ENCODE measurements at places on chromosomes 7 and 10.

GRCh38 chr10:83663918-83664317 lies 475.4 kb upstream of the GHITM start:
- DNase-seq, result no peak

GRCh38 chr10:97827702-97828291 lies 21.8 kb upstream of the GOLGA7B start:
- no peak for DNase-seq

GRCh38 chr10:29646238-29646902 lies 11.6 kb upstream of the SVIL start:
- DNase-seq, result peak; percentile 34

- no peak for DNase-seq
Observed at GRCh38 chr10:31656851-31657433, 271.7 kb downstream of the ARHGAP12 start.

DNA sequence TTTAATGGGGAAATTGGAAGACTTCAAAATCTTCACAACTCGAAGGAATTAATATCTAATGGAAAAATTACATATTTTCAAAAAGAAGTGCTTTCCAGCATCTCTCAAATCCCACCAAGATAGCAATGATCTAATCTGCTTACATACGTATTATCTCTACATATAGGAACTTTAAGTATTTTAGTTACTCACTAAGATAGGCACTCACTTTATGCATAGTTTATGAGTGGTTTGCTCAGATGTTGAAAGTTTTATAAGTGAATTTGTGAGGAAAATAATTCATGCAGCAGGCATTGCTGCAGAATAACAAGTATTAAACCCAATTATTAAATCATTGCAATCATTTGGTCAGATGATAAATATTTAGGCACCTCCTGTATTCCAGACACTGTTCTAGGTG lies 2.3 kb upstream of the CYTH3 start:
- no peak for DNase-seq

GRCh38 chr7:125338110-125338509 lies 408.5 kb upstream of the POT1 start:
- no peak for DNase-seq

DNA sequence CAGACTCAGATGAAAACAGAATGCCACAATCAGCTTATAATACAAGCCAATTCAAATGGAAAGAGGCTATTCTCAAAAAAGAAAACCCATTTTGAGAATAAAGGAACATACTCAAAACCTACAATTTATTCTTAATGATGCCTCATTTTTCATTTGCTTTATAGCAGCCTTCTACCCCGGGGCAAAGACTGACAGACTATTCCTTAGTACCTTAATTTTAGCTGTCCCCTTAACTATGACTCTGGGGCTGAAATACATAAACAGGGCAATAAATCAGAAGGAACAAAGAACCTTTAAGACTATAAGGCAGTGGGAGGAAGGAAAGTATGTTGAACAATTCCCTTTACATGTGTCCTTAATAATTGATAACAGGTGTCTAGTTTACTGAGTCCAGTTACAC lies 76.8 kb downstream of the TMEM106B start:
- no peak for DNase-seq

DNA sequence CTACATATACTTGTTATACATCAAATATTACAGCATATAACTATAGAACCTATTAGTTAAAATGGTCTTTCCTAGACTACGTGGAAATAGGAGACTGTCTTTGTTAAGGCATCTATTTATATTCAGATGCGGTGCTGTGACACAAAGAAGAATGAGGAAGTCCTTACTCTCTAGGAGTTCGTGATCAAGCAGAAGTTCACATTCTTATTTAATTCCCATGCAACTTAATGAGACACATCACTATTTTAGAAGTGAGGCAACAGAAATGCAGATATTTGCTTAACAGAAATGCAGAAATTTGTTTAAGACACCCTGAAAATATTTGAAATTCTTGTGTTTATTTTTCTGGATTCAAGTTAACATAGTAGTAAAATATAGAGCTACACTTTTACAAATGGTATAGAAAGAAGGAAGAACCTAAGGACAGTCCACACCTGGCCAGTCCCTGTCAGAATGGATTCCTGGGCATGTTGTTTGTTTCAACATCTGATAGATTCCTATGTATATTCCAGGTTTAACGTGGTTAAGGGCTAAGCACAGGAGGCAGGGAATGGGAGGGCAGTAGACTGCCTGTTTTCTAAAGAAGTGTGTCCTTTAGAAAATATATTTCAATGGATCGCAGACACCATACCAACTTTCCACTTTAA lies 70.6 kb upstream of the NXPH1 start:
- DNase-seq, result no peak

DNA sequence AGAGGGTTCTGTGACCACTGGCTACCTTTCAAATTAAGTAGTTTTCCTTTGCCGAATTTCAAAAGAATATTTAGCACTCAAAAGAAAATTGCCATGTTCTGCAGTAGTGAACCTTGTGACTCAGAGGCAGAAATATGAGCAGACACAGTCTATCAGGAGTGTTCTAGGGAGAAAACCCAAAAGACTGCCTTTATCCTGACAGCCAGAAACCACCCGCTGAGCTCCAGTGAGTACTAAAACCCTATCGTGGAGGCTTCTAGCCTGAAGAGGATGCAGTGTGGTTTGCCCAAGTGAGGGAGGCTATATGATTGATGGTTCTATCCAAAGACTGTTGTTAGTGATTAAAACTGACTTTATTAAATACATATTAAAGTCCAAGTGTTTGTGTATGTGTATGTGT lies 21.9 kb downstream of the CHRM2 start:
- DNase-seq, result no peak

- DNase-seq, result no peak
Observed at GRCh38 chr7:50203521-50203920, 101.0 kb upstream of the IKZF1 start.

DNA sequence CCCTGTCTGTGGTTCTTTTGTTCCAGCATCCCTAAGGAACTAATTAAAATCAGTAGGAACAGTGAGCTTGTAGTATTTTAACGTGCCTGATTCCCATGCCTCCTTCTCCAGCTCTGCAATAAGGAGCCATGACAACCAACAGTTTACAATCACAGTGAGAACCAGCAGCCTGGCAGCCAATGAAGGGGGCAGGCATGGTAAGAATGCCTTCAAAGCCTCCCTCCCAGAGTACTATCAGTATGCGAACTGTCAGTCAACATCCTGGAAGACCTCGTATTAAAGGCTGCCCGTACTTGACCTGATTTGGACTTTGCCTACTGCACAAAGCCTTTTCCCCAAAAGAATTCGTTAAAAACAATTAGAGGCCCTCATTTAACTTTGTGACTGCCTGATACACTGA lies 7.7 kb downstream of the ZPBP start:
- no peak for DNase-seq

DNA sequence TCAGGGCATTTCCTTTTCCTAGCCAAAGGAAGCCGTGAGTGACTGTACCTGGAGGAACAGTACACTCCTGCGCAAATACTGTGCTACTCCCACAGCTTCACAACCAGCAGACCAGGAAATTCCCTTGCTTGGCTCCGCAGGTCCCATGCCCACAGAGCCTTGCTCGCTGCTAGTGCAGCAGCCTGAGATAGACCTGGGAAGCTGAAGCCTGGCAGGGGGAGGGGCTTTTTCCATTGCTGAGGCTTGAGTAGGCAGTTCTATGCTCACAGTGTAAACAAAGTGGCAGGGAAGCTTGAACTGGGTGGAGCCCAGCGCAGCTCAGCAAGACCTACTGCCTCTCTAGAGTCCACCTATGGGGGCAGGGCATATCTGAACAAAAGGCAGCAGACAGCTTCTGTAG lies 291.2 kb downstream of the HGF start:
- no peak for DNase-seq

DNA sequence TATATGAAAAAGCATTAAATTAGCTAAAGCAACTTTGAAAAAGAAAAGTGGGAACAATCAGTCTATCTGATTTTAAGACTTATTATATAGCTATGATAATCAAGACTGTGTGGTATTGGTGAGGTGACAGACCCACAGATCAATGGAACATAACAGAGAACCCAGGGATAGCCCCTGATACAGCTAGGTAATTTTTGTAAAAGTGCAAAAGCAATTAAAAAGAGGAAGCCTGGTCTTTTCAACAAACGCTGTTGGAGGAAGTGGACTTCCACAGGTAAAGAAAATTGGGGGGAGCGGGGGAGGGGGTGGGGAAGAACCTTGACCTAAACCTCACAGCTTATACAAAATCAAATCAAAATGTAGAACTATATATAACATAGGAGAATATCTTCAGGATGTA lies 45.4 kb downstream of the GNA12 start:
- no peak for DNase-seq

GRCh38 chr7:15197042-15197977 lies 294.8 kb upstream of the DGKB start:
- no peak for DNase-seq

- no peak for DNase-seq
Observed at GRCh38 chr7:93011351-93012294, 106.2 kb downstream of the SAMD9 start.

- DNase-seq, result no peak
Observed at GRCh38 chr10:93667795-93668194, 34.6 kb downstream of the FRA10AC1 start.

GRCh38 chr7:67463316-67463715 lies 466.7 kb downstream of the TYW1 start:
- no peak for DNase-seq

DNA sequence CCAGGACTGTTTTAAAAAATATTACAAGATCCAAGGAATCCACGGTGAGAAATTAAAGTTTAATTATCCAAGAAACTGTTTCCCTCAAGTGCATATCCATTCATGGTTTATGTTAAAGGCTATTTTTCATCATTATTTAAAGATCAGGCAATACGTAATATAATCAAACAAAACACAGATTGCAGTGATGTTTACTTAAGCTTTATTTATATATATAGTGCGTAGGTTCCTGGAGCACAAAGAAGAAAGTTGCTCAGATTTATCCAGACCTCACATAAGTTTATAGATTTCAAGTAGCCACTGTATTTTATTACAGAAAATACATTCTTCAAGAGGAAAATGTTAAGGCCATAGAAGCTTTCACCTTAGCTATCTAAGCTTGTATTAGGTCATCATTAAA lies 210.0 kb upstream of the KLF14 start:
- DNase-seq, result no peak

DNA sequence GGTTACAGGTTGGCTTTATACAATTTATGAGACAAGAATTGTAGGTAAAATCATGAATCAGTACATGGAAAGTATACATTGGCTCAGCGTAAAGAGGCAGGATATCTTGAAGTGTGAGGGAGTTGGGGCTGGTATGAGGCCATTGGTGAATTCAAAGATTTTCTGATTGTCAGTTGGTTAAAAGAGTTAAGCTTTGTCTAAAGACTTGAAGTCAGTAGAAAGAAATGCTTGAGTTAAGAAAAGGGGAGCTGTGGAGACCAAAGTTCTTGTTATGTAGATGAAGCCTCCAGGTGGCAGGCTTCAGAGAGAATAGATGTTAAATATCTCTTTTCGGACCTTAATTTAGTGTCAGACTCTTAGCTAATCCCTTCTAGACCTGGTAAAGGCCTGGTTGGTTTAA lies 341.0 kb downstream of the GALNT17 start:
- DNase-seq, result no peak

- no peak for DNase-seq
Observed at GRCh38 chr10:98074315-98074911, 44.0 kb upstream of the CRTAC1 start.

GRCh38 chr7:92745241-92745640 lies 91.1 kb downstream of the CDK6 start:
- no peak for DNase-seq

DNA sequence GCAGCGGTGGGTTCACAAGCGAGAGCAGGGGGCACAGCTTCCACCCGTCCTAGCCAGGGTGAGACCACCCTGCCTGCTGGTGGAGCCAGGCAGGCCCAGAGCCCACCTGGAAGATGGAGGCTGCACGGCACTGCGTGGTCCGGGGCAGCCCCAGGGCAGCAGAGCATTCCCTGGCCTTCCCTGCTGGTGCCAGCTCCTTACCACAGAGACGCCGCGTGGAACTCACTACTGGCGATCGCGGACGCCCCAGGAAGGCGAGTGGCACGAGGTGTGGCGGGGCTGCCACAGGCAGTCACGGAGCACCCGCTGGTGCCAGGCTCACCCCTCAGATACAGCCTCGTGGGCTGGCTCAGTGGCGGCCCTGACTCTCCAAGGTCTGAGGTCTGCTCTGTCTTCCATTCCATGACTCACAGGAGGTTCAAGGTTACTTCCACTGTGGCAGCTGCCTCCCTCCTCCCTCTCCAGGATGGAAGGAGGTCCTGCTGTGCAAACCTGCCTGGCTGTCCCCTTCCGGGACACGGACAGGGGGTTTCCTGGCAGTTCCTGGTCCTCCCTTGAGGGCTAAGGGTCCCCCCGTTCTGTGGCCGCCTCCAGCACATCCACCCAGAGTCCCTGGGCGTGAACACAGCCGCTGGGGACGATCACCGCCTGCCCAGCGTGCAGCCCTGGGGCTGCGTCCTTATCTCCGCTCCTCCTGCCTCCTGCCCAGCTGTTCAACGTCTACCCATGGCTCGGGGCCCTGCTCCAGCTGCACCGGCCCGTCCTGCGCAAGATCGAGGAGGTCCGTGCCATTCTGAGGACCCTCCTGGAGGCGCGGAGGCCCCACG lies 3.1 kb downstream of the CYP2W1 start:
- no peak for DNase-seq

DNA sequence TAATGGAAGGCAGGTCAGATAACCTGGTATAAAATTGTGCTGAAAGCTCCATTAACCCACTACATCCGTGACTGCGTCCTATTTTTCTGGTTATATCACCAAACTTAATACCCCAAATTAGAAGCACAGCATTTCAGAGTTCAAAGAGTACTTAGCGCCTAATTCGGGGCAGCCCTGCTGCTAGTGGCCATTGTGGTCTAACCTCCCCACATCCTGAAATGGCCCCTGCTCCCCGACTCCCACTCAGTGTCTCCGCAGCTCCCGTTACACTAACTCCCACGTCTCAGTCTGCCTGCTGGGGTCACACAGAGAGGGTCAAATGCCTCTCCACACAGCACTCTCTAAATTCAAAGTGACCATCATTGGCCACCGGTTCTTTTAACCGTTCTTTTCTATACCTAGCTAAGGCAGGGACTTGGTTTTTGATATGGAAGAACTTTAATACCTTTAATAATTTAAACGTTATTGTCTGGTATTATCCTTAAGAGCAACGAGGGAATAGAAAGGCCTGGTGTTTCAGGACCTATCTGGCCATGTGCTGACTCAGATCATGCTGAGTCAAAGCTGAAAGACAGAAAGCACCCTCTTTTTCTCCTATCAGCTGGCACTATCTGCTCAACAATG lies 117.1 kb downstream of the KMT2E start:
- no peak for DNase-seq

GRCh38 chr7:36409180-36409579 lies 19.5 kb downstream of the ANLN start:
- no peak for DNase-seq

DNA sequence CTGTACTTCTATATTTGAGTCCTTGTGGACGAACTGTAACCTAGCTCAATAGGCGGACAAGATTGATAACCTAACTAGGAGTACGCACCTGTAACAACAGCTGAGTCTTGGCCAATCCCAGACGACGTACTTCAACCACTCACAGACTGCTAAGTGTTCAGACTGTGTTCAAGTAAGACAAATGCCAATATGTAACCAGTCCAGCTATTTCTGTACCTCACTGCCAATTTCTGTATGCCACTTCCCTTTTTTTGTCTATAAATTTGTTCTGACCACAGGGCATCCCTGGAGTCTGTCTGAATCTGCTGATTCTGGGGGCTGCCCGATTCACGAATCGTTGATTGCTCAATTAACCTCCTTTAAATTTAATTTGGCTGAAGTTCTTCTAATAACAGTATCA lies 32.2 kb downstream of the HACD1 start:
- no peak for DNase-seq

All from CD4-positive, alpha-beta T cell treated with Interleukin-17A for 4 hours (primary cell).